ENCODE measurements at places on chromosomes 5 and 9.

- no peak for DNase-seq
Observed at GRCh38 chr5:56632199-56632598, 183.2 kb upstream of the MAP3K1 start.

DNA sequence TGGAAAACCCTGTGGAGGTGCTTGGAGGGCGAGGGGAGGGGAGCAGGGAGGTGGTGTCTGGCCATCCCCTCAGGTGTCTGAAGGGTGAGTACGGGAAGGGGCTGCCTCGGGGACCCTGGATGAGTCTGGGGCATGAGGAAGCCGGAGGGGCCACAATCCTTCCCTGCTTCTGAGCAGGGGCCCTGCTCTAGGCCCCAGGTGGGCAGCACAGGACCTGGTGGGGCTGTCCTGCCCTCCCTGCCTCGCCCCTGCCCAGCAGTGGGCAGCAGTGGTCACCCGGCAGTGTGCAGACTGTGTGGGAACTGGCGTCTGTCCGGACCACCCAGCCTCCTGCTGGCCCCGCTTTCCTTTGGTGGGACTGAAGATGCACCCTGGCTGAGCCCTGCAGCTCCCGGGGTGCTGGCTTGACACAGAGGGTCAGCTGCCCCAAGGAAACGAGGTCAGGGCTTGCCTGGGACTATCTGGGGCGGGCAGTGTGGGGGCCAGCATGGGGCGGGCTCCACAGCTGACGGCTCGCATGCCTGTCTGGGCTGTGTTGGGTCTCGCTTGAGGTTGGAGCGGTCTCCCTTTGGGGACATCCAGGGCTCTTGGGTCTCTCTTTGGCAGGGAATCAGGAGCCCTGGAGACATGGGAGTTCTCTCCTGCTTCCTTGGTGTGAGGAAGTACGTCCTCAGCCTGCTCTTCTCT, 26.1 kb downstream of the RXRA start:
- no peak for DNase-seq

DNA sequence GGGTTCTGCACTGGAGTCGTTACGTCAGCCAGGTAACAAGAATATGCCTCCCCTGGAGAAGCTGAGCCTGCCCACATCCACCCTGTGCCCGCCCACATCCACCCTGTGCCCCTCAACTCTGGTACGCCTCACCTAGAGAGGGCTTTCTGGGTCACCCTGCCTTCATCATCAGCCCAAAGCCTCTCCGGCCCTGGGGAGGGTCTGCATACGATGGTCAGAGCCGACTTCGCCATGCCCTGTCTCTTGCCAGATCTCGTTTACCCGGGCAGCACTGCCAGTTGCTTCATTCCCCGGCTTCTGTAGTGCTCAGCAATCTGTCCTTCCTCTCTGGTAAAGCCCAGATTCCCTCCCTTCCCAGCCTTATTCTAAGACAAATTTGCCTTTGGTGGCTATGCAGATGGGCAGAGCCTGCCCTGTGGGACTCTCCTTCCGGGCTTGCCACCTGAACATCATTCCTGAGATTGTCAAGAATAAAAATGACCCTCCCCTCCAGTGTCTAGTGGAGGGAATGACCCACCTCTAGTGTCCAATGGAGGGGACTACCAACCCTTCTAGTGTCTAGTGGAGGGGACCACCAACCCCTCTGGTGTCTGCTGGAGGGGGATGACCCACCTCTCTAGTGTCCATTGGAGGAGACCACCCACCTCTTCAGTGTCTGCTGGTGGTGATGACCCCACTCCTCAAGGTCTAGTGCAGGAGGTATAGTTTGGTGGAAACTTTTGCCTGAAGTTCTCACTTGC, 3.4 kb downstream of the PLEKHG4B start:
- no peak for DNase-seq

- DNase-seq: no peak
Observed at GRCh38 chr9:108688051-108688450, 167.7 kb downstream of the ACTL7B start.

- peak; percentile 38 for DNase-seq
Observed at GRCh38 chr9:128160603-128160987, 530 bp downstream of the BBLN start.

GRCh38 chr5:172165465-172165864, 22.6 kb downstream of the STK10 start:
- no peak for DNase-seq

DNA sequence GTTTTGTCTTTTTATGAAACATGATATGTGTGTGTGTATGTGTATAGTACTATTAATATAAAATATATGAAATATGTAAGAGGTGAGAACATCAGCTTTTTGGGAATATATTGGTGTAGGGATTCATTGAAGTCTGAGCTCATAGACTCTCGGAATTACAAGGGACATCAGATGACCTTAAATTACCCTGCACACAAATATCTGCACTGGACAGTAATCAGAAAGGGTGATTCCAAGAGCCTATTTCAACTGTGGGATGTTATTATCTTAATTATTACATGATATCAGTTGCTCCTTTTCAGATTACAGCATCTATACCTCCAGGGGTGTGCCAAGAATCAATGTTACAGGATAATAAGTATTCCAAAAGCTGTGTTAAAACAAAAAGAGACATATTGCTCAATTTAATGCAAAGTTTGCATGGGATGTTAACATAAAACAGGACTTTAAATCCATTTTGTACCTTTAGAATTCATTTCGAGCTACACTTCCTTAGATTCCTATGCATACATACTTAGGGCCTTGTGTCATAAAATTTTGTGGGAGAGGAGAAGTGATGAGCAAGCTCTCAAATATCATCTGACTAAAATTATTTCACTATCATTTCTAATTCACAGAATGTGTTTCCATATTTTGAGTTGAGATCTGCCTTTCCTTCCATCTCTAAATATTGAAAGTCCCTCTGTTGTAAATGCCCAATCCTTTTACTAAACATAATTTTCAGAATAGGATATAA, 365.2 kb downstream of the BRINP1 start:
- DNase-seq: peak; percentile 80

GRCh38 chr5:140631831-140632365, 1.1 kb downstream of the CD14 start:
- no peak for DNase-seq

DNA sequence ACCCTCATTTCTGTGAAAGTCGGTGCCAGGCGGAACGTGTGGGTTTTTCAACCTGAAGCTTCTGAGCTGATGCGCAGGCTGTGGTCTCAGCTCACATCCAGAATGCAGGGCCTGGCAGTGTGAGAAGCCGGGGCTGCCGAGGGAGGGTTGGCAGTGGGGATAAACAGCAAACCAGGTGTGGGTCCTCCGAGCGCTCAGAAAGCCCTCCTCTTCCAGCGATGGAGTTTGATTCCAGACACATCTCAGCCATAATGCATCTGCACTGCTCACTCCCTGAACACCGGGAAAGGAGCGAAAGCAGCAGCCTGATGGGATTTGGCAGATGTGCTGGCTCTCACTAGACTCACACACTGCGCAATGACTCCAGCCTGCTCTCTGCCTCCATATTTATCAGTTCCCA, 280.1 kb downstream of the HSPA4 start:
- no peak for DNase-seq

GRCh38 chr5:106827061-106827460, 843.7 kb downstream of the EFNA5 start:
- DNase-seq: no peak

DNA sequence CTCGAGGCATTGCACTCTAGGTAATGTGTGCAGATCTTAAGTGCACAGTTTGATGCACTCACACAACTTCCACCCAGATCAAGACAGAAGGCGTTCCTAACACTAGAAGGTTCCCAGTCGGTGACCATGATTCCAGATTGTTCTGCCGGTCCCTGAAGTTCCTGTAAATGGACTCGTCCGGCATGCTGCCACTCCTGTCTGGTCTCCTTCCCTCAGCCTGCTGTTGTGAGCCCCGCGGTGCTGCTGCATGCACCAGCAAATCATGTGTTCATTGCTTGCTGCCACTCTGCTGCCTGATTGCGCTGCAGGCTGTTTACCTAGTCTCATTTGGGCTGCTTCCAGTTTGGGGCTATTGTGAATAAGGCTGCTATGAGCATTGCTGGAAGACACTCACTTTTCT, 11.5 kb downstream of the STKLD1 start:
- no peak for DNase-seq

DNA sequence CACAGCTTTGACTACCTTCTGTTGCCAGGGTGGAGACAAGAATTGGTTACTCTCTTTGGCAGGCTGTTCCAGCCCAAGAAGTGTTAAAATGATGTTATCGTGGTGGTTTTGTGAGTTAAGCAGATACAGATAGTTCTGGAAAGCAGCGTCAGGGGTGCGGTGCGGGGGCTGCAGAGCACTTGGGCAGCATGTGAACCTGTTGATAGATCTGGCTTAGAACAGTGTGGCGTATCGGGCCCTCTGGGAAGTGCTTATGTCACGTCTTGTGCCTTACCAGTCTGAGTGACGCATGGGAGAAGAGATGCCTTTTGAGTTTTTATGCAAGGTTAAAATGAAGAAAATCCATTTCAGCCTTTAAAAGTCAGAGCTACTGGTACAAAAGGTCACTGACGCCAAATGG, 152.5 kb downstream of the PRKACG start:
- no peak for DNase-seq

- no peak for DNase-seq
Observed at GRCh38 chr5:180463216-180463900, 30.8 kb upstream of the CNOT6 start.

DNA sequence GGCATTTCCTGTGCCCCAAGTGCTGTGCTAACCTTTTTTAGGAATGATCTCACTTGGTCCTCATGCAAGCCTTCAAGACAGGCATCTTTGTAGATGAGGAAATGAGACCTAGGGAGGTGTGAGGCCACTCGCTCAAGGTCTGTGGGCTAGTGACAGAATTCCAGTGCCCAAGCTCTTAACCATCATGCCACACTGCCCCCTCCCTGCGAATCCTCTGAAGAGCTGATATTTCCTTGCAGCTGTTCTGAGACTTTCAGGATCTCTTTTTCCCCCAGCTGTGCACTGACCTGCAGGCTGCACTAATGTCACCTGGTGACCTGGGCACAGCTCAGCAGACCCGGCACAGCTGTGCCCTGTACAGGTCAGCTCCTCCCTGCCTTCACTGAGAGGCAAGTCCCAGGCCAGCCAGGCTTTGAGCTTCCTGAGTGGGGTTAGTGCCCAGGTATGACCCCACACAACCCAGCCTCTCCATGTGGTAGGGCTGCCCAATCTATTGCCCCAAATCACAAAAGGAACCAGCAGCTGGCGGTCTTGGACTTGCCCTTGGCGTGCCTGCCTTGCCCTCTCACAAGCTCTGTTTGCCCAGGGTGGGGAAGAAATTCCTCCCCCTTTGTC, 32.7 kb downstream of the MORN5 start:
- DNase-seq: no peak

- DNase-seq: no peak
Observed at GRCh38 chr5:67206929-67207328, 10.3 kb upstream of the CD180 start.

- DNase-seq: peak; percentile 94
Observed at GRCh38 chr9:136545965-136546696, at the start of gene NOTCH1. Gene NOTCH1, minus strand, starts transcription at chr9:136546048. Its CDS starts 262 bp downstream, at chr9:136545786.

DNA sequence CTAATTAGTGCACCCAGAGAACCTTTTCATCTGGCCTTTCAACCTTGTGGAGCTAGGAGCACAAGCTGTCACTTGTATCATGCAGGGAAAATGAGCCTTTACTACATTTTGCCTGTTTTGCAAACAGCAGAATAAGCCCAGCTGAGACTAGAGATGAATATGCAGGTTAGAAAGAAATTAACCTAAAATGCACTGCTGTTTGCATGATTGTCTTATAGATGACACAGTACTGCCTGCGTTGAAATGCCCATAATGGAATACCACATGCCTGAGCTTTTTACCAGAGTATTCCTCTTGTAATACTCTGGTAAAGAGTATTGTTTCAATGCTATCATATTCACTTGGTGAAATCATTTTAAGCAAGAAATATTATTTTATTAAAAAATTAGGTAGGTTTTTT, 90.7 kb downstream of the SNX24 start:
- DNase-seq: no peak

GRCh38 chr5:101717721-101718120, 578.4 kb downstream of the SLCO4C1 start:
- no peak for DNase-seq

DNA sequence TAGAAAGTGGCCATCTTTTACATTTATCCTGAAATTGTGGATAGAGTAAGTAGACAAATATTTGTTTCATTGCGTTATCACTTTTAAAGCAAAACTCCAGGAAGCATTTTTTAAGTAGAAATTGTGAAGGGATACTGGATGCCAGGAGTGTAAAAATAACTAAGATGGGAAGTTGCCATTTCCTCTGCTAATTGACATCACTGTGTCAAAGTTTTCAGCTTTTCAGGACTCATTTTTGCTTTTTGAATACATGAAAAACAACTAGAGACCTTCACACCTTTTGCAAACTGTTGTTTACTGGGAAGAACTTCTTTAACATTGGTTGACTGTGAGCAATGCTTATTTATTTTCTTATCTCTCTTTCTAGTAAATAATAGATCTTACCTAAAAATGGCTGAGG, 337.5 kb downstream of the NR2F1-AS1 start:
- DNase-seq: no peak

DNA sequence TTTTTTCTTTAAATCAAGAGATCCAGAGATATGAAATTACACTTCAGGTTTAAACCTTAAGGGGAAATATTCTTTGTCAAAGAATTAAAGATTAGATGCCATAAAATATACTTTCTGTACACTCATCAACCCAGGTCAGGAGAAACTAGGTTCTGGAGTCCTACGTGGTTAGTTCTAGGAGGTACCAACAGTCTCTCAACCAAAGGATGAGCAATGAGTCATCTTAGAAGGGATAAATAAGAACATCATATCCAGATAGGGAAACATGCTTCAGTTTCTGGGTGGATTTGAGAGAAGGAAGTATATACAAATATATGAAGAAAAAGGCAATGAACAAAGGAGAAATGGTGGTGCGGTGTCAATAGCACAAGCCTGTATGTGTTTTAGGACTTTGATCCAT, 98.2 kb downstream of the CSNK1G3 start:
- peak; percentile 17 for DNase-seq

DNA sequence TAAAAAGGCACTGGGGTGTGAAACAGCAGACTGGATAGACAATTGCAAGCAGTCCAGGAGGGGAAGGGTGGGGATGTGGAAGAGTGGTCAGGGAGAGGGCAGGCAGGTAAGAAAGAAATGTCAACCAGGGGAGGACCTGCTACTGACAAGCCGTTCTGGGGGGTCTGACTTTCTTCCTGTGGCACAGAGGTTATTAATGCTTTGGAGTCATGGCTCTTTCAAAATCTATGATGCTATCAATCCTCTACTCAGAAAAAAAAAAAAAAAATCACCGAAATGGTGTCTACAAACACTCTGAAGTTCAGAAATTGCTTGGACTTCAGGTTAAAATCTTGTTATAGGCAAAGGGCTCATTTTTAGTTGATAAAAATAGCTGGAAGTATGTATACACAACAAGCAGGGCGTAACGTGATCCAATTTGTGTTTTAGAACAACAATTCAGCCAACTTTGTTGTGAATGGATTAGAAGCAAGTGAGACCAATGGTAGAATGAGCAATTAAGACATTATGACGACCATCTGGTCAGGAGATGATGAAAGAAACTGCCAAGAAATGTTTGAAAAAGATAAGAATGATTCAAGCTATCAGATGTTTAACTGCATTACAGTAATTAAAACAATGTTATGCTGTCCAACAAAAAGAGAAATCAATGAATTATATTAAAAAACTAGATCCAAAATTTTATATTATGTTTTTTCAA, 255.2 kb downstream of the DEPDC1B start:
- no peak for DNase-seq

All from EL (cell line).